Esophagus squamous epithelium (tissue), 5 donors: ENCODE measurements at places on chromosomes 6 and 20. TPM values are rescaled to one million over a fixed set of nuclear protein-coding genes. Genes with fewer than 3 reads are reported as not detected.

- DNase-seq, result no peak
- H3K4me3 ChIP-seq, result no peak overlapping the region
- no peaks in the 10 kb centered on the region for H3K4me1 ChIP-seq
These were observed 135.8 kb downstream of the IMPG1 start for GRCh38 chr6:75936682-75937081.

- no peak overlapping the region for H3K4me3 ChIP-seq
- H3K36me3 ChIP-seq, result peaks cover 48% of the 10 kb centered on the region
- H3K4me1 ChIP-seq, result peaks cover 30% of the 10 kb centered on the region
- DNase-seq, result no peak
- peak overlapping the region; percentile 16 for H3K27ac ChIP-seq
- H3K27me3 ChIP-seq, result no peaks in the 10 kb centered on the region
These were observed 13.8 kb downstream of the SYNGAP1 start for GRCh38 chr6:33433544-33434191.

DNA sequence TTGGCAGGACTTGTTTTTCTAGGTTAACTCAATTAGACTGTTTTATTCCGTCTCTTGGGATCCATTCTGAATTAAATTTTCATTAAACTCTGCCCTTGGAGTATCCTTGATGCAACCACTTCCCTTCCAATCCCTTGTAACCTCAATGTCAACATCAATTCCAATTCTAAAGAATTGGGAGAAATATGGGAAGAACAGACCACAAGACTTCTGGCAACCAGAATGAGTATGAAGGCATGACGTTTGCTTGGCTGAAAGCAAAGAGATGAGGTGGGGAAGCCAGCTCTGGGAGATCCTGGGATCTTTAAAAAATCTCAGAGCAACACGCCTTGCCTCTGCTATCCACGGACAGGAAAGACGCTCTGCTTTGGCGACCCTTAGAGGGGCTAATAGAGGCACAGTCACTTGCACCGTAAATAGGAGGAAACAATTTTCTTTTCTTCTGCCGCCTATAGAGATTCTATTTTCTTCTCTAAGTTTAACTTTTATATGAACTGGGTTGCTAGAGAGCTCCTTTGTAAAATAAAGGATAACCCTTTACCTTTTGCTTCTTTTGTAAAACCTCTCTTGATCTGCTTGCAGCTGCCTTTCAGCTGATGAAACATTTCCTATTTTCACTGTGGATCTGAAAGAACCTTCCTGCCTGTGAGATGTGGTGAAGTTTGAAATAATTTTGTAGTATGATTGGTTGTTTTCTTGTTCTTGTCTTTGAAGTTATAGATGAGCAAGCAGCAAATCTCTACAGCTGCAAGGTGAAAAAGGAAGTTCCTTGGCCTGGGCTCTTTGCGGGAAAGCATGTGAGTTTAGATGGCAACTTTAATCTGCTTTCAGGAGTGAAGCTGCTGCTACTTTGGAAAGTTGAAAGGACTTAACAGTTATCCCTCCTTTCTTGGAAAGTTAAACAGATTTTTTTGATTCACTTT lies at the start of gene ASIP:
ASIP (plus strand) TSS at position 731 of the 923 bp plus-strand sequence. CDS start 18,952 bp downstream, outside the sequence.
- no peaks in the 10 kb centered on the region for H3K4me1 ChIP-seq
- H3K27me3 ChIP-seq, result peaks cover 7% of the 10 kb centered on the region
- no peaks in the 10 kb centered on the region for H3K36me3 ChIP-seq
- no peak within 1 kb of the TSS for H3K4me3 ChIP-seq
- no peak for DNase-seq

GRCh38 chr20:16555754-16556153 lies 17.5 kb downstream of the KIF16B start:
- peaks cover 6% of the 10 kb centered on the region for H3K36me3 ChIP-seq
- no peaks in the 10 kb centered on the region for H3K27me3 ChIP-seq
- no peak overlapping the region for H3K4me3 ChIP-seq
- no peak for DNase-seq
- H3K27ac ChIP-seq, result no peak overlapping the region

GRCh38 chr6:36692220-36692619 lies 5.4 kb upstream of the RAB44 start:
- peaks cover 3% of the 10 kb centered on the region for H3K36me3 ChIP-seq
- H3K27ac ChIP-seq, result peak overlapping the region; percentile 12
- H3K27me3 ChIP-seq, result no peaks in the 10 kb centered on the region
- peak; percentile 27 for DNase-seq

Gene MAP3K5
- total RNA-seq, result 22.9 TPM

Gene ECT2L
- not detected for total RNA-seq

Gene C20orf173
- total RNA-seq, result not detected
